ENCODE measurements at places on chromosomes 7 and 10.

DNA sequence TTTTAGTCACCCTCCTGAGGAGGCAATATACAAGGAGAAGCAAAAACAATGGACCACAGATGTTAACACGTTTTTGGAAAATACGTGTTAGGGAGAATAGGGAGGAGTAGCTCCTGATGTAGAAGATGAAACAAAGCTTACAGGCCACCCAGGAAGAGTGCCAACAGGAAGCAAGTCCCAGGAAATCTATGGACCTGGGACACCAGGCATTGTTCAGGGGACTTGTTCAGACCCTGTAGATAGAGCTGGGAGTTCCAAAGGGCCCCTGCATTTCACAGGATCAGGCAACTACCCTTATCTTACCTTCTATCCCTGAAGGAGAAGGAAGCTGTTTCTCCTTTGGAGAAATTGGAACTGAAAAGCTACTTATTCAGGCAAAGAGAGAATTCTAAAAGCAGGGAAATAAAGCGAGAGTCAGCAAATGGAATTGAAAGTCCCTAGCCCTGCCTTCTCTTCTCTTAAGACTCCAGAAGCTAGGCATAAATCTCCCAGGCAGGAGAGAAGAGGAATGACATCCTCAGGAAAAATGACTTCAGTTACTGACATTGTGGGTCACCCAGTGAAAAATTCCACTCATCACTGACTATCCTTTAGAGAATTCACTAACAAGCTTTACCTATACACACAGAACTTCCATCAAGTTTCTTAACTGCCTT is 77.7 kb upstream of the FAM3C start:
- no peak for DNase-seq

GRCh38 chr10:50033481-50033880 is 34.3 kb upstream of the WASHC2A start:
- no peak for DNase-seq

GRCh38 chr10:32941357-32941756 is 16.7 kb downstream of the ITGB1 start:
- no peak for DNase-seq

- no peak for DNase-seq
Measured at GRCh38 chr7:144784943-144785342, 50.9 kb downstream of the TPK1 start.

DNA sequence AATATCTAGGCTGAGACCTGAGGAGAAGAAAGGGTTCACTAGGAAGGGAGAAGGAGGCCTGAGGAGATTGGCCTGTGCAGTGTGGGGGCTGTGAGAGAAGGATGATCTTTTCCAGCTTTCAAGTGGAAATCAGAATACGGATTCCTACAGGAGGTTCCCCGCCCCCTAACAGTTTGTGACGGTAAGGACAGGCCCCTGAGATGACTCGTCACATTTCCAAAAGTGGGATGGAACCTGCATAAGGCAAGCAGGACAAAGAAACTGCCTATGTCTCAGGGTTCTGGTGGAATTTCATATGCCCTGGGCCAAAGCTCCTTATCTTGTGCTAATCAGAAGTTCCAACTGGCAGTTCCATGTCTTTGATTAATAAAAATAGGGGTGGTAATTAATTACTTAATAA is 275.6 kb downstream of the SNX10 start:
- DNase-seq: no peak

- DNase-seq: no peak
Measured at GRCh38 chr10:84204122-84204521, 9.8 kb downstream of the CDHR1 start.

DNA sequence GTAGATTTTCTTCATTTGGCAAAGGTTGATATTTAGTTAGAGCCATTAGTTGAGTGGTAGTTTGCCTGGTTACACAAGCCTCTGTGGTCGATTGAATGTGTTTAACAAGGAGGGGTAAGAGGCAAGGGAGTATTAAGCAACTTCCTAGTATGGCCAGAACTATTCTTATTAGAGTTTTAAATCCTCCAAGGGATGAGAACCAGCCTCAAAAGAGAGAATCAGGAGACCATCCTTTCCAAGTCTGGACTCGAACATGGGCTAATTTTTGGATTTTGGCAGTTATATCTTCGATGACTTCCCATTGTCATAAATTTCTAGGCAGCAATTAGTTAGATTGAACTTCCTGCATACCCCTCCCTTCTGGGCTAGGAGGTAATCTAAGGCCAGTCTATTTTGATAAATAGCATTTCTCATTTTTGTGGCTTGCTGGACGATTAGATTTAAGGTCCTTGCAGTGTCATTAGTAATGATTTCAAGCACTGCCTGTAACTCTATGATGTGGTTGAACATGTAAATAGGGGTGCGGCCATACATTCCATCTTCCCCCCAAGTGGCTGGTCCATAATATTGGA is 219.5 kb upstream of the KCND2 start:
- no peak for DNase-seq

- DNase-seq: no peak
Measured at GRCh38 chr10:58773944-58774343, 261.3 kb downstream of the BICC1 start.
